ENCODE measurements at places on chromosomes 2 and 18. TPM values are rescaled to one million over a fixed set of nuclear protein-coding genes. Genes with fewer than 3 reads are reported as not detected.

DNA sequence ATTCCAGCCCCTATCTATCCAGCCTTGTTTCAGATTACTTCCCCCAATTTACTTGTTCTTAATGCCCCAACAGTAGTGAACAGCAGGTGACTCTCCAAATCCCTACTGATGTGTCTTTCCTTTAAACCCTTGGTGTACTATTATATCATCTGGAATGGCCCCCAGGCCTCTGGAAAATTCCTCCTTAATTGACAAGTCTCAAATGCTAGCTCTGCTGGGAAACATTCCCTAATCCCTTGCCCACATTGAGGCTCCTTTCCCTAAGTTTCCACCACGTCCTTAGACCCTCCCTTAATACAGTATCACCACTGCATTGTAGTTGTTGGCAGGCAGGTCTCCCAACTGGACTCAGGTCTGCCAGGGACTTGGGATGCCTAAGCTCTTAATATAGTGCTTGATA is 41.0 kb downstream of the MYO3B start:
- no peak overlapping the region for H3K27ac ChIP-seq
- no peaks in the 10 kb centered on the region for H3K4me1 ChIP-seq

- no peaks in the 10 kb centered on the region for H3K4me1 ChIP-seq
- no peak overlapping the region for H3K27ac ChIP-seq
- H3K4me3 ChIP-seq, result no peak overlapping the region
- H3K36me3 ChIP-seq, result no peaks in the 10 kb centered on the region
Observed at GRCh38 chr2:35063836-35064235, 1291.7 kb upstream of the CRIM1 start.

DNA sequence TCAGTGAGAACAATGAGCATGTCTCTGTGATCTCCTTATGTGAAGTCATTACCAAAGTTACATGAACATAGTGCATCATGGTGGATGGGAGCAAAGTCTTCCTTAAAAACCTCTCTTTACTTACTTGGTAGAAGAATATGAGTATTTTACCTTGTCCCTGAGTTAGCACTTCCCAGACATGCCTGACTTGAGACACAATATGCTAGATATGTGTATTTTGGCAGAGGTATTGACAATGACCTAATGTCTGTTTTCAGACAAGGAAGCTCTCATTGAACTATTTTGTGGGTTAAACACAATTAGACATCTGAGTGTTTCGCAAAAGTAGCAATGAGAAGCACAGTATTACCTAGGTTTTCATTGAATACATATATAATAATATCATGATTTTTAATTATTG is 99.1 kb upstream of the MC4R start:
- H3K27ac ChIP-seq, result no peak overlapping the region
- no peak for DNase-seq
- no peaks in the 10 kb centered on the region for H3K4me1 ChIP-seq
- no peak overlapping the region for H3K4me3 ChIP-seq
- H3K36me3 ChIP-seq, result no peaks in the 10 kb centered on the region

- no peaks in the 10 kb centered on the region for H3K27me3 ChIP-seq
- DNase-seq, result no peak
- no peaks in the 10 kb centered on the region for H3K36me3 ChIP-seq
- H3K4me1 ChIP-seq, result no peaks in the 10 kb centered on the region
- H3K27ac ChIP-seq, result no peak overlapping the region
- H3K4me3 ChIP-seq, result no peak overlapping the region
Observed at GRCh38 chr18:25674183-25674582, 322.2 kb upstream of the ZNF521 start.

The KCNIP3 gene
- total RNA-seq, result not detected

The SPC25 gene
- 55.2 TPM for total RNA-seq

The ABCG8 gene
- total RNA-seq, result 0.04 TPM

The DNAJB2 gene
- 19.4 TPM for total RNA-seq

The ITGA6 gene
- total RNA-seq, result 52.3 TPM
